ENCODE measurements at places on chromosomes 11 and 22.

- no peak for DNase-seq
These were observed 274.2 kb downstream of the FAM76B start for GRCh38 chr11:95515371-95515770.

DNA sequence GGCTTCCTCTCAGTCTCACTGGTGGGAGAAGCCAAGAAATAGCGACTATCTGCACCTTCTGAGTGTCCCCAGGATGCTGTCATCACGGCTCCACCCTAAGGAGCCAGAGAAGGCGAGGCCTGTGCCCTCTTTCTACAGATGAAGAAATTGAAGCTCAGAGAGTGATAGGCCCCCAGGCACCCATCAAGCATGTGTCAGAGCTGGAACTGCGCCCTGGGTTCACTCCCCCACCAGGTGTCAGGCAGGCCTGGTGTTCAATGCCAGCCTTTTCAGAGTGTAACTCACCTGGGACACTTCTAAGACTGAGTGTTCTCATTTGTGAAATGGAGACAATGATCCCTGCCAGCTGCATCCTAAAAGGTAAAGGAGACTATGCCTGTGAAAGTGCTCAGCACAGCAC, 127.3 kb upstream of the SEZ6L start:
- DNase-seq = no peak

DNA sequence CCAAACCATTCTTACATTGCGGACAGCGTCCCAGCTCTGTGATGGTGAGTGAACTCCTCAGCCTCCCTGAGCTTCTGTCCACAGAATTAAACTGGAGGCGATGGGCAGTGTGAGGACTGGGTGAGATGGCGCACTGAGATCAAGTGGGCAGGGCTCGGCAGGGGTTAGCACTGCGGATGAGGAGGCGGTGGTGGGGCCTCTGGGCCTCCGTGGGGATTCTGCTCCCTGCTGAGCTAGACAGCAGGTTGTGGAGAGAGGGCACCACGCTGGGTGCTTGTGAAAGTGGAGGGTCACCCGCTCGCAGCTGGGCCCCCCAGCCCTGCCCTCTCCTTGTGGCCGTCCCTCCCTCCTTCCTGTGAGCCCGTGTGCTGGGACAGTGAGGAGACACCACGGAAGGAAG, 25.6 kb upstream of the PARVG start:
- DNase-seq = no peak

GRCh38 chr22:49967706-49968208, 7.2 kb downstream of the PIM3 start:
- no peak for DNase-seq

DNA sequence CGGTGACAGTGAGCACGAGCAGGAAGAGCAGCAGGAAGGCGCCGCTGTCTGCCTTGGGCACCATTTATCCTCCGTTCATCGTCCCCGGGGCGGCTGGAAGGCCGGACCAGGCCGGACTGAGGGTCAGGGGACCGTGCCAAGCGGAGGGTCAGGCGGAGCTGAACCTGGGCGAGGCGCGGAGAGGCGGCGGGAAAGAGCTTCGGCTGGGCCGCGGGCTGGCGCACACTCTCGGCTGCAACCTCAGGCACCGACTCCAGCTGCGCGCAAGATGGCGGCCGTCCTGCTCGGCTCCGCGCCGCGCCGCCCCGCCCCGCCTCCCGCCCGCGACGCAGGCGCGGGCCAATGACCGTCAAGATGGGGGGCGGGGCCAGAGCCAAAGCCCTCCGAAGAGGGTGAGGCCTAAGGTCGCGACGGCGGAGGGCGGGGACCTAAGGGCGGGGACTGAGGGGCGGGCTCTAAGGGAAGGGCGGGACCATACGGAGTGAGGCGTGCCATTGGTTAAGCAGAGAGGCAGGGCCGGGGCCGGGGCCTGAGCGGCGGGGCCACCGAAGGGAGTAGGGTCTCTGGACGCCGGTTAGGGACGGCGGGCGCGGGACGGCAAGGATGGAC, at the start of gene DGCR2:
Gene DGCR2 (minus strand): TSS at position 270 of the 609 bp plus-strand sequence. CDS start 206 bp downstream, at position 64.
- DNase-seq = peak; percentile 68

GRCh38 chr11:35594680-35595079, 23.6 kb upstream of the FJX1 start:
- DNase-seq = no peak

- peak; percentile 22 for DNase-seq
These were observed 29.4 kb upstream of the TTC36 start for GRCh38 chr11:118497831-118498230.

- DNase-seq = no peak
These were observed 646.0 kb downstream of the OPCML start for GRCh38 chr11:132886335-132886734.

GRCh38 chr22:19875531-19876313, 21.0 kb upstream of the GNB1L start:
- DNase-seq = peak; percentile 45

DNA sequence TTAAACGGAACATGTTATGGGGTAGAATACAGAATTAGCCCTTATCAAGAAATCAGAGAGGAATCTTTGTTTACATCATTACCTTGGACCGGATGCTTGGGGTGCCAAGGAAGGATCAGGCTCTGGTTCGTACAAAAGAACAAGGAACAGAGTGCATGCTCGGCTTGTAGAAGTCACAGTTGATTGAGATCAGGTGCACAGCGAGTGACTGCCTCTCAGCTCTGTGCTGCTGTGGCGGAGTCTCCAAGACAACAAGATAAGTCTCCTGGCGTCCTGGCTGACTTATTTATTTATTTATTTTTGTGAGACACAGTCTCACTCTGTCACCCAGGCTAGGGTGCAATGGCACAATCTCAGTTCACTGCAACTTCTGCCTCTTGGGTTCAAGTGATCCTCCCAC, 31.8 kb downstream of the GLB1L2 start:
- DNase-seq = no peak

- DNase-seq = no peak
These were observed 91.5 kb downstream of the MORC2 start for GRCh38 chr22:30876915-30877553.

DNA sequence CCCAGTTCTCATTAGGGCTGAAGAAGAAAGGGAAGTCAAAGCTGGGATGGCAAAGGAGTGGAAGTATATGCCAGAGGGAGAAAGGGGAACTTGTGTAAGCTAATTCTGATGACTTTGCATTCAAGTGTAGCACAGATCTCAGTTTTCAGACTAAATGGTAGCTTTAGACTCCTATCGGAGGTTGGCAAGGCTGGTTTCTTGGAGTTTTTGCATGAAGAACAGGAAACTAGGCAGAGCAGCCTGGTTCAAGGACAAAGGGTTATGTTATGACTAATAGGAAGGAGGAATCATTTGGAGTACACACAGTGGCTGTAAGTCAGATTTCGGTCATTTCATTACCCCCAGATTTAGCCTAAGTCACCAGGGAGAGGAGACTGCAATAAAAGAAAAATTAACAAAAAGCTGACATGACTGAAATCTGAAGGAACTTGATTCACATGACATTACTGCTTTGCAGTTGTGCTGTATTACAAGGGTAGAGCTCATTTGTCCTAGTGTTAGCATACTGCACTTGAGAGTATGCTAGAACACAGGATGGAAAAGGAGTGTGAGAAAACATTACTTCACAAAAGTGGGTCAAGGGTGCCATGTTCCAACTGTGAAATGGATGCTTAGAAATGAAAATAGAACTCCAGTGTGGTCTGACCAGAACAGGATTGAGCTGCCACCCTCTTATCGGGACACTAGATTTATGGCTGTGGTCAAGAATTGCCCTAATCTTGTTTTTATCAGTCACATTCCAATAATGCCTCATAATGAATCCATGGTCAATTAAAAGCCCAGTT, 23.6 kb downstream of the ADM start:
- peak; percentile 70 for DNase-seq

GRCh38 chr11:31141789-31142188, 227.8 kb downstream of the DCDC1 start:
- DNase-seq = no peak

DNA sequence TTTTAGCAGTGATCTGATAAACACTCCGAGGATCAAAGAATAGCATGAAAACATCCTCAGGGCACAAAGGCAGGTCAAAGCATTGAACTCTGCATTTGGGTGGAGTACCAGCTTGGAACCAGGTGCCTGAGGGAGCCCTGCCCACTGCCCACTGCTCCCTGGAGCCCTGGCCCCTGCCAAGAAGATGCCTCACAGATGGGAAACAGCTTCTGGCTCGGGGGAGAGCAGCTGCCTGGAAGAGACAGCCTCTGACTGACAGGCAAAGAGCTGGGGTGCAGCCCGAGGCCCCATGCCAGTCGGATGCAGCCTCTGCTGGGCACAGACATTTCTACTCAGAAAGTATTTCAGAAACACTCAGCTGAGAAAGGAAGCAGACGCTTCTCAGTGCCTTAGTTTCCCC, 13.2 kb downstream of the LMO1 start:
- no peak for DNase-seq

DNA sequence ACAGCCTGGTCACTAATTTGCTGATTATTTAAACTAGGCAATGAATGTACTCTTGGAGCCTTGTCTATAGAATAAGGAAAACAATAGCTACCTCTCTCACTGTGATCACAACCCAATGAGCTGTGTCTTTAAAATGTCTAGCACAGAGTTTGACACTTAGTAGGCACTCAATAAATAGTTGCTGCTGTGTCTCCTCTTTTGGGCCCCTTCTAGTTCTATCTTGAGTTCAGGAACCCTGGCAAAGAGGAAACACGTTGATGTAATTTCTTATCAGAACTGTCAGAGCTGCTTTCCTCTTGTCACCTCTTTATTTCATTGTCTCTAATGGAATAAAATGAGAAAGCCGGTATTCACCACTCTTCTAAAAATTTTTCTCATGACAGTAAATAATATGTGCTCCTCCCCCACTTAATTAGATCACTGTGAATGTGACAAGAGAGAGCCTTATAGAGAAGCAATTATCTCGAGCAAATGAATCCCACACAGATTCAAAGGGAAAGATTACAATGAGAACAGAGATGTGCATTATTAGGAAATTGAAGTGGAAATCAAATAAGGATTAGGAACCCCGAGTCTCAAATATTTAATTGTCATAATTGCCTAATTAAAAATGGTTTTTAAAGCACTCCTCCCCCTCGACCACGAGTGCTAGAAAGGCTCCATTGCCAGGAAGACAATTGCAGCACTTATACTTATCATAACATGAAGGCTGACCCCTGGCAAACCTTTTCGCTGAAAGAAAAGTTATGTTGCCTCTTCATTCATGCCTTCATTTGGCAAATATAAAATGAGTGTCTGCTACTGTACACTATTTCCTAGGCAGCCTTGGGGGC, 175.0 kb upstream of the BDNF start:
- DNase-seq = no peak

DNA sequence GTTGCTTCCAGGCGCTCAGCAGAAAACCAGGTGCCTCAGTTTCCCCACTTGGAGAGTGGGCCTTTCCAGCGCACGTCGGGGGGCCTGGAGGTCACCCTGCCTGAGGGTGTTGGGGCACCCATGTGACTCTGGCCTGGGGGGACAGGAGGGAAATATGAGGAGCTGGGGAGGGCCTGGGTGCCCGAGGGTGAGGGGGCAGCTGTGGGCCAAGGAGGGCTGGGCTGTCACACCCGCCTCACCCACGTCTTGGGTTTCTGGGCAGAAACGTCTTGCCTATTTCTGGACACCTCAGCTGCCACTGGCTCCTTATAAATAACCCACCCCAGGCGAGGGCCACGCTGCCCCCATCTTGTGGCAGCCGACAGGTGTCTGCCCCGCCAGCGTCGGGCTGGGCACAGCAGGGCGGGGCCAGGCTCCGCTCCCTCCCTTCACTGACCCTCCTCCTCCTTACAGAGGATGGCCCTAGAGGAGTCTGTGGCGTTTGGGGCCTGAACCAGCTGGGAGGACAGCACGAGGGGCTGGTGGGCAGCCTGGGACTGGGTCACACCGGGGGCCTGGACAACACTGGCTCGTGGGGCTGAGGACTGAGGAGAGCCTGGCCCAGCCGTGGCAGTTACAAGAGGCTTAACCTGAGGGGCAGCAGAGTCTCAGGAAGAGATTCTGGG, 1.5 kb downstream of the TNNT3 start:
- no peak for DNase-seq

DNA sequence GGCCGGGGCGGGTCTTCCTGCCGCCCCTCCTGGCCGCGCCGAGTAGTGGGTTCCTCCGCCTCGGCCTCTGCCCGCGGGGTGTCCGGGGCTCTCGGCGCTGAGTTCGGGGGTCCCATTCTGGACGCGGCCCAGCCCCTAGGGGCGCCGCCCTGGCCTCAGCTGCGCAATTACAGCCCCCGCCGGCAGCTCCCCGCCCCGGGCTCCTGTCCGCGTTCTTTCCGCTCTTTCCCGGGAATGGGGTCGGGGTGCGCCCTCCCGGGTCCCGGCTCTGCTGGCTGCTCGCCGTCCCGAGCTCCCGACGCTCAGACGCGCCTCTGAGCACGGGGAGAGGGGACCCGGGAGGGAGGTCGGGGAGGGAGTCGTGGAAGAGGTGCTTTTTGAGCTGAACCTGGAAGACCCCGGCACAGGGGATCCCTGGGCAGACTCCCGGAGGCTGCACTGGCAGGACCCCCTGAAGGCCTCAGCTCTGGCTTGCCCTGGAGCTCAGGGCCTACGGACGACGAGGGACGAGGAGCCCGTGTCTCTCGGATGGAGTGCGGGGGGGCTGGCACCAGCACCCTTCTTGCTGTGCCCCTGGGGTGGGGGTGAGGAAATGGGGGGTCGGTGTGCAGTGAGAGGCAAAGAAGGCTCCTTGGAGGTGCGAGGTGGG, 558 bp downstream of the TSPAN4 start:
- no peak for DNase-seq

DNA sequence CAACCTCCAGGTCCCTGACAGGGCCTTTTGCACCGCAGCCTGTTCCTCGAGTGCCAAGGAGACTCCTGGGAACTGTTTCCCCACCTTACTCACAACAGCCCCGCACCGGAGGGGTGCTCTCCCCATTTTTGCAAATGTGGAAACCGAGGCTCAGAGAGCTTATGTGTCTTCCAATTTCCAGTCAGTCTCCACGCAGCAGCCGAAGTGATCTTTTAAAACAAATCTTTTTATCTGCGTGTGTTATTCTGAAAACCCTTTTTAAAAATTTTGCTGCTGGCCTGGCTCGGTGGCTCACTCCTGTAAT, 409 bp upstream of the TMEM134 start:
- no peak for DNase-seq

DNA sequence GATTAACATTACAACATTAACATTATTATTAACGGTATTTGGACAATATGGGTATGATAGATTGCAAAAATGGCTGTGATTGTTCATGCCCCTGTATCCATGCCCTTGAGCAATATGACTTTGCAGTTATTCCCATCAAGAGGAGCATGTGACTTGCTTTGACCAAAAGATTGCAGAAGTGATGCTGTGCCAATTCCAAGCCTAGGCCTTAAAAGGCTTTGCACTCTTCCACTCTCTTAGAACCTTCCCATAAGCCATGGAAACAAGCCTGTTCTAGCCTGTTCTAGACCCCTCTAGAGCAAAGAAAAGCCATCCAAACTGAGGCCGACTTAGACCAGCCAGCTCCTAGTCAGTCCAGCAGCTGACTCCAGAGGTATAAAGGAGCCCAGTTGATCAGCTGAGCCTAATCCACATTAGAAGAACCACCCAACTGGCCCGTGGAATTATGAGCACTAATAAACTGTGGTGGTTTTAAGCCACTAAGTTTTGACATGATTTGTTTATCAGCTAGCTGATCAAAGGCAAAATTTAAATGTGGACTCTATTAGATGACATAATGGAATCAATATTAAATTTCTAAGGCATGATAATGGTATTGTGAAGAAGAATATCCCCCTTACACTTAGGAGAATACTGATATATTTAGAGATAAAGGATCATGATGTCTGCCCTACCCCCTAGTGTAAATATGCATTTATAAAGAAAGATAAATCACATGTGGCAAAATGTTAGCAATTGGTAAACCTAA, 28.6 kb downstream of the RAB30 start:
- no peak for DNase-seq
